ENCODE measurements at places on chromosomes 3 and 15. TPM values are rescaled to one million over a fixed set of nuclear protein-coding genes. Genes with fewer than 3 reads are reported as not detected.

The LAMB2 gene
- total RNA-seq: 174 TPM

The CLDN16 gene
- total RNA-seq: 0.26 TPM

The ZBBX gene
- not detected for total RNA-seq

The CPN2 gene
- total RNA-seq: not detected

Data from bronchial epithelial cell (primary cell).